Aorta (tissue), 5 donors: ENCODE measurements at places on chromosomes 6 and 20. TPM values are rescaled to one million over a fixed set of nuclear protein-coding genes. Genes with fewer than 3 reads are reported as not detected.

DNA sequence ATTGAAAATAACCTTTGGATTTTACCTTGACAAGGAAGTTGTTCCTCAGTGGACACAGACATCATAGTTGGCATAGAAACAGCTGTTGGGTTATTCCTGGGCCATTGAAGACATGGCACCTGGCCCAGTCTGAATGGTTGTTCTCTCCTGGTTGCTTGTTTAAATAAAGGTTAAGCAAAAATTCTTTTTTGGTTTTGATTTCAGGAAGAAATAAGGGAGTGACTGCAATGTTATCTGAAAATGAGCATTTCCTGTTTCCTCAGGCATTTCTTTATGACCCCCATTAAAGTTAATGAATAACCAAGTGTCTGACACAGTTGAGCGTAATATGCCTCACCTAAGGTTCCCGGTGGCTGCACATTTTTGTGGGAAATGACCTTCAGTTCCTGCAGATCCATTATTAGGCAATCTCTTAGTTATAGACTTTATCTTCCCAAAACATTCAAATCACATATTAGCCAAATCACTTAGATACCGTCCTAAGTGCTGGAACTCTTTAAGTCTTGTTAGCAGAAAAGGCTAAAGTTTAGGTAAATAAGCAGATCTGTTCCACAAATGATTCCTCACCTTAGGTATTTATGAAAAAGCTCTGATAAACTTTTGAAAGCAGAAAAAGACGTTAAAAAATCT is 648.7 kb upstream of the FLRT3 start:
- no peak for DNase-seq

DNA sequence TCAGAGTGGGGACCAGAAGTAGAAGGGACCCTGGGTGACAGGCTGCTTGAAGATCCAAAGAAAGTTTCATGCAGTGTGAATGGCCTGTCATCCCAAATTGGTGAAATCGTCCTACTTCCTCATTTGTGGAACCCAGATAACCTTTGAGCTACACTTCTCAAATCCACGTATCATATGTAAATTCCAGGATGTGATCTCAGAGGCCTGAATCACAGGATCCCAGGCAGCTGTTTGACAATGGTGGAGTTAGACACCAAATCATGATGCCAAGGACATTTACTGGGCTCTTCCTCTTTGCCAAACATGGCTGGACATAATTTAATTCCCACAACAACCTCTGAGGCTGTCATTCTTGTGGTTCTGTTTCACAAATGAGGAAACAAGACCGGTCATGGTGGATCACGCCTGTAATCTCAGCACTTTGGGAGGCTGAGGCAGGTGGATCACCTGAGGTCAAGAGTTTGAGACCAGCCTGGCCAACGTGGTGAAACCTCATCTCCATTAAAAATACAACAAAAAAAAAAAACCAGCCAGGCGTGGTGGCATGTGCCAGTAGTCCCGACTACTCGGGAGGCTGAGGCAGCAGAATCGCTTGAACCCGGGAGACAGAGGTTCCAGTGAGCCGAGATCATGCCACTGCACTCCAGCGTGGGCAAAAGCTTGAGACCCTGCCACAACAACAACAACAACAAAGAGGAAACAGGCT is 39.9 kb upstream of the TTPAL start:
- no peak for DNase-seq

- no peak for DNase-seq
Measured at GRCh38 chr6:111817451-111818120, 55.7 kb downstream of the FYN start.

The POM121L2 gene
- total RNA-seq = not detected

DNA sequence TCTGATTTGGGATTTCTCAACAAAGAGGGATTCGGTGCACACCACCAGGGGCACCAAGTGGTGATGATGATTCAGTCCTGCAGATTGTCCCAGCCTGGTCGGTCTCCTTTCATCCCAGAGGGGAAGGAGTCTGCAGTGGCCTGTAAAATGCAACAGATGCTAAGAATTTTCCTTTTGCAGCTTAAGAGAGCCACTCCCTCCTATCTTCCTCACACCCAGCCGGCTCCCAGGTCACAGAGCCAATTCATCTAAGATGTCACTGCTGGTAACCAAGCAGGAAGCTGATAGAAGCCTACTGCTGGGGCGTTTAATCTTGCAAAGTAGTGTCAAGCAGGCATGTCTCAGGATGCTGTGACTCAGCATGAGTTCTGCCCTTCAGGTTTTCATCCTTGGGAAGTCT is 203.8 kb upstream of the LRFN2 start:
- DNase-seq = no peak

The FRK gene
- total RNA-seq = 18.3 TPM

GRCh38 chr6:80021591-80021990 is 17.1 kb downstream of the TTK start:
- no peak for DNase-seq

- no peak for DNase-seq
Measured at GRCh38 chr20:11734431-11734830, 183.3 kb upstream of the BTBD3 start.

The GTSF1L gene
- not detected for total RNA-seq

The CCN5 gene
- total RNA-seq = 59.4 TPM

GRCh38 chr6:154749341-154749740 is 16.1 kb downstream of the SCAF8 start:
- no peak for DNase-seq

DNA sequence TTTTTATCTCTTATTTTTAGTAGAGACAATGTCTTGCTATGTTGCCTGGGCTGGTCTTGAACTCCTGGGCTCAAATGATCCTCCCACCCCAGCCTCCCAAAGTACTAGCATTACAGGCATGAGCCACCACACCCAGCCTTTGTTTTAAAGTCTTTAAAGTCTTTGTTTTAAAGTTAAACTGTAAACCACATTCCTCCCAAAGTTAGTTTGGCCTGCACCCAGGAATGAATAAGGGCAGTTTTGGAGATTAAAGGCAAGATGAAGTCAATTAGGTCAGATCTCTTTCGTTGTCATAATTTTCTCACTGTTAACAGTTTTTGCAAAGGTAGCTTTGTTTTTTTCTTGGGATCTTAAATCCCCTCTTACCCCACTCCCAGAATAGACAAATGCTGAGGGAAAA is 63.8 kb downstream of the UBR2 start:
- no peak for DNase-seq

The ANKRD66 gene
- not detected for total RNA-seq

The UBD gene
- total RNA-seq = 0.32 TPM

The BMP7 gene
- 1.0 TPM for total RNA-seq

The CST3 gene
- 837 TPM for total RNA-seq

- no peak for DNase-seq
Measured at GRCh38 chr20:49700411-49701185, 13.1 kb downstream of the B4GALT5 start.

The GPX5 gene
- not detected for total RNA-seq

- no peak for DNase-seq
Measured at GRCh38 chr6:21753241-21754108, 159.9 kb downstream of the SOX4 start.

- DNase-seq = no peak
Measured at GRCh38 chr6:33607784-33608161, 13.3 kb upstream of the ITPR3 start.

DNA sequence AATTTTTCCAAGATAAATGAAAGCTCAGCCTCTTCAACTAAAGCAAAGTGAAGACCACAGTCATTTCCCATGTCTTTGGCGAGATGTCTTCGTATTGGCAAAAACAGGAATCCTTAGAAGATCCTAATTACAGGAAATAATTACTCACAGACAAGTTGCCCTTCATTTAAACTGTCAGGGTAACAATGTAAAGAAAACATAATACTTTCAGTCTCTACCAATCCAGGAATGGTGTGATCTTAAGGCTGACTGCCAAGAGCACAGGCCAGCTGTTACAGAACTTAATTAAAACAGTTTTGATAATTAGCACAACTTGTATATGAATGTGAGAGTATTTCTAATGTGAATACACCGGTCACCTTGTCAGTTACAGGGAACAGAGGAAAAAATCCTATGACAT is 292.2 kb downstream of the PACRG start:
- no peak for DNase-seq

DNA sequence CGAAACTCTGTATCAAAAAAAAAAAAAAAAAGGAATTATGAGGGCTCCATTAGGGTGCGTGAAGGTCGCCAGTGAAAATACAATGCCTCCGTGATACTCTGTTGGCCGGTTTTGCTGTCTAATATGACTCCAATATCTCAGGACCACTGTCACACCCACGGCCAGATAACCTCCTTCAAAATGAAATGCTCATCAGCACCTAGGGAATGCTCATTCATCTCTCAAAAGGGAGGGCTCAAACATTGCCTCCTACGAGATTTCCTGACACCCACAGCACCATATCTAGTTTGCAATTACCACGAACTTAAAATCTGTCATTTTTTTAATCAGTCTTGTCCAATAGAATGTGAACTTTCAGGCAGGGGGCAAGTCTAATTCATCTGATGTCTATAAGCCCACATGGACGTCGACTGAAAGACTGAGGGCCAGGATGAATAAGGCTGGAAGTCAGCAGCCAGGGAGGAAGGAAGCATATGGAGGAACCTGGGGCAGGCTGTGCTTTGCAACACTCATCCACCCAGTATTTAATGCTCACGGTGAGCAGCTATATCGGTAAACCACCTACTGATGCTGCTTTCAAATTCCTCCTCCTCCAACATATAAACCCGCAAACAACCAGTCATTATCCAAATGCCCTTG is 42.8 kb downstream of the MAP3K5 start:
- DNase-seq = no peak

- no peak for DNase-seq
Measured at GRCh38 chr20:16472045-16472872, 101.0 kb downstream of the KIF16B start.

DNA sequence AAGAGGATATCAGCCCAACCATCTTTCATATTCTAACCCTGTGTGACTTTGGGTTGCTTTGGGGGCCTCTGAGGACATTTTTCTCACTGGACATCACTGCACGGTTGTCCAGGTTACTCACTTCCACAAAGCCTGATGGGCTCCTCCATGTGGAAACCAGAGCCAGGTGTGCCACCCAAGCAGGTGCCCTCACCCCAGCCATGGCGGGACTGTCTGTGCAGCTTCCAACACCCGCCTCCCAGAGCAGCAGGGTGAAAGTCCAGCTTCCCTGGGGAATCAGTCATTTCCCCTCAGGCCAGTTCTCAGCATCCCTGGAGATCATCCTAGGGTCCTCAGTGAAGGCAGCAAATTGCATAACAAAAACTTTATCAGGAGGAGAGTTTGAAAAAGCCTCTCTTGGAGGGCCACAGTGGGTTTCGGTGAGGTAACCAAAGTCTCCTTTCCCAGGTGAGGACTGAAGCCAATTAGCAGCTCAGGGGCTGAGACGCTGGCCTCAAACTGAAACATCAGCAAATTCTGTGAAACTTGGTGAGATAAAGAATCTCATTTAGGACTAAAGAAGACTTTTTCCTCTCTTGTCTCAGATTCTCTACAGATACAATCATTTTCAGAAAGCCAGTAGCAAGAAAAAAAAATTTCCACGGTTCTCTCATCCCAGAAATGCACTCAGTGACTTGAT is 289.6 kb upstream of the CDH4 start:
- DNase-seq = no peak

The SPACA1 gene
- not detected for total RNA-seq

GRCh38 chr6:142510211-142510610 is 208.4 kb downstream of the ADGRG6 start:
- no peak for DNase-seq

DNA sequence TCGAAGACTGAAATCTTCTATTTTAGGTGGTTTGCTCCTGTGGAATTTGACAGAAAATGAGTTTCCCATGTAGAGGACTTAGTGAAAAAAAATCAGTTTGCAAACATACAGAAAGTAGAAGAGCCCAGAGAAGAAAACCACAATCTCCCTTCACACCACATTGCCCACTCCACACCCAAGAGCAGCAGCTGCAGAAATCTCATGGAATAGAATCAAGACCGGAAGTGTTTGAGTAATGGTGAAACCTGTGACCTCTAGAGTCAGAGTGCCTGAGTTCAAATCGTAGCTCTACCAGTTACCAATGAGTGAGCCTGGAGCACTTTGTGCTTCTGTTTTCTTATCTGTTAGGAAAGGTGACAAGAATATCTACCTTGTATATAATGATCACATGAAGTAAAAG is 4.6 kb downstream of the SIRPG start:
- no peak for DNase-seq

DNA sequence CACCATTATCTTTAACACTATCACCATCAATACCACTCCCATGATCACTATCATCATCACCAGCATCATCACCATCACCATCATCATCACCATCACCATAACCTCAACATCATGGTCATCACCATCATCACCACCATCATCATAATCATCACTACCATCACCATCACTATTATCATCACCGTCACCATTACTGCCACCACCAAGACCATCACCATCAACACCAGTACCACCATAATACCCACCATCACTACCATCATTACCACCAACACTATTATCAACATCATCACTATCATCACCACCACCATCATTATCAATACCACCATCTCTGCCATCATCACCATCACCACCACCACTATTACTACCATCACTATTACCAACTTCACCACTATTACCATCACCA is 32.7 kb upstream of the CST1 start:
- no peak for DNase-seq

GRCh38 chr6:167858842-167859664 is 32.3 kb downstream of the AFDN start:
- DNase-seq = no peak

The SAPCD1 gene
- 2.9 TPM for total RNA-seq

The CPXM1 gene
- 3.4 TPM for total RNA-seq

The CLPSL2 gene
- total RNA-seq = not detected

DNA sequence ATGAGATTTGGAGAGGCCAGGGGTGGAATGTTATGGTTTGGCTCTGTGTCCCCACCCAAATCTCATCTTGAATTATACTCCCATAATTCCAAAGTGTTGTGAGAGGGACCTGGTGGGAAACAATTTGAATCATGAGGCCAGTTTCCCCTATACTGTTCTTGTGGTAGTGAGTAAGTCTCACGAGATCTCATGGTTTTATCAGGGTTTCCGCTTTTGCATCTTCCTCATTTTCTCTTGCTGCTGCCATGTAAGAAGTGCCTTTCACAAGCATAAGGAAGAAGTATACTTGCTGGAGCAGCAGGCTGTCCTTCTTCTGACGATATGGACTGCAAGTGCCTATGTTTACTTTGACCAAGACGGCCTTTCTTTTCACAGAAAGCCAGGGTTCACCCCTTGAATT is 270.5 kb downstream of the ESR1 start:
- no peak for DNase-seq
